Activated gamma-delta T cell (primary cell): ENCODE measurements at places on chromosomes 12 and 14.

- no peak for DNase-seq
Measured at GRCh38 chr14:92846162-92846897, 52.2 kb downstream of the GOLGA5 start.

DNA sequence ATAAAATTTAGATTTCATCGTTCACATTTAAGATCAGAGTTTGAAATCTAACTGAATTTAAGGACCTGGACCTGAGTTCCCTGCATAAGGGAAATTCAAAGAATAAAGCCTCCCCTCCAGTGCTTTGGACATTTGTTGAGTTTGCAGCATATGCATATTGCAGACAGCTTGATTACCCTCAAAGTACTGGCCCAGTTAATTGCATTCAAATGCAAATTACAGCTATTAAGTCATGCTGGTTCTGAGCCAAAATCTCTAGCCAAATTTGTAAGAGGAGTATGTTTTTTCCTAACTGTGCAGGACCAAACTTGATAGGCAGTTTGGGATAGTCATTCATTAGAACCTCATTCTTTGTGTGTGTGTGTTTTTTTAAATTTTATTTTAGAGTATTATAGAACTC is 9.1 kb upstream of the KIF21A start:
- no peak for DNase-seq

DNA sequence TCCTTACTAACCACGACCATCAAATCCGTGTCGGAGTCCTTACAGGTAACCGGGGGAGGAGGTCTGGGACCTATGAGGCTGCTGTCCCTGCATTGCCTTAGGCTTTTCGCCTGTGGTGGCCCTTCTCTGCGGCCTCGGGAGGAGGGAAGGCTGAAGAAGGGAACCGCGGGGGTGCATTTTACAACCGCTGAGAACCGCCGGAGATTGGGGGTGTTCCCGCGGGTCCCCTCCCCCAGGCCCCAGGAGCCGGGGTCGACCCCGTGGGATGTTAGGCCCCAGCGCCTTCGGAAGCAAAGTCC is 549 bp downstream of the GPHN start:
- no peak for DNase-seq

GRCh38 chr12:92400006-92400405 is 254.4 kb upstream of the BTG1 start:
- DNase-seq: no peak

GRCh38 chr12:93786656-93787397 is 109.7 kb downstream of the CRADD start:
- DNase-seq: no peak

DNA sequence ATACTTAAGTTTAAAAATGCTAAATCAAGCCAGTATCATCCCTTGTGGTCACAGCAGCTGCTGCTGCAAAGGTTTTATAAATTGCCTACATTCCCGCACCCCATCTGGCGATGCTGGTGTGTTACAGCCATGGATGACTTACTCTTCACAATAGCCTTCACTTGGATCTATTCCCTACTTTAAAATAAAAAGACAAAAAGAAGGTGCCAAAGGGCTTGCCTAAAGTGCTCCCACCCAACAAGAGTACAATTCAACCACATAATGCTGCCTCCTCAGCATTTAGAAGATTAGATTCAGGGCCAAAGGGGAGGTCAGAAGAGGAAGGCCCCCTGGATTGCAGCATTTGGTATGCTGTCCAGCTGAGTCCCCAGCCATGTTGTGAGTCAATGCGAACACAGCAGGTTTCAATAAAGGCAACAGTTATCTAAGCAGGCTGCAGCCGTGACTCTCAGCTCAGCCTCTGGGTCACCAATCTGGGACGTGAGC is 176.1 kb downstream of the DAD1 start:
- no peak for DNase-seq

DNA sequence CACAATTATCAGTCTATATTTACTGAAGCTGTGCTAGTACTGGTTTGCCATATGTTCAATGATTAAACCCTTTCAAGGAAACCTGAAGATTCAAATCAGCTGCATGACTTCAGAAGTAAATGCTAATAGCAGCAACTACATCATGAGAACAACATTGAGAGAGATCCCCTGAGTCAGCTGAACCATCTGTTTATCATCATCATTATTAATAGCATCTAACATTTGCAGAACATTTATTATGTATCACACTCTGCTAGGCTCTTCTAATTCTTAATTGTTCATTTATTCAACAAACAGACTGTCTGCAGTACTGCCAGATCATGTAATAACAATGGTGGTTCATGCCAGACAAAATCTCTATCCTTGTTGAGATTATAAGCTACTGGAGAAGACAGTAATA is 157.4 kb downstream of the KLHL28 start:
- no peak for DNase-seq

DNA sequence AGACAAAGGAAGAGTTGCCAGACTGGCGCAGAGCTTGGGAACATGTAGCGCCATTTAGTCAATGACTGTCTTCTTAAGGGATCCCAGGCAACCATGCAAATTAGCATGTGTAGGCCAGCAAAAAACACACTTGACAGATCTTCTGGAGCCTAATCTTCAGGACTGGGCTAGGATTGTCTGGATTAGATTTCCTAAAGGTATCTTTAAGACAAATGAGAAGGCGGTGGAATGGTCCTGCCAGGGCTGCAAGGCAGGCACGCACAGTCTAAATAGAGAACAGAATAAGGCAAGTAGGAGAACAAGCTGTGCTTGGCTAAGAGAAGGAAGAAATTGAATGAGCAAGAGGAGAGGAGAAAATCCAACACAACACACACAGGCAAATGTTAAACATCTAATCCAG is 80.0 kb downstream of the CIT start:
- no peak for DNase-seq

- no peak for DNase-seq
Measured at GRCh38 chr12:100566887-100567637, 6.4 kb upstream of the GAS2L3 start.

- no peak for DNase-seq
Measured at GRCh38 chr14:104253223-104253822, 114.9 kb downstream of the KIF26A start.

GRCh38 chr12:31263661-31264060 is 62.3 kb downstream of the SINHCAF start:
- no peak for DNase-seq

DNA sequence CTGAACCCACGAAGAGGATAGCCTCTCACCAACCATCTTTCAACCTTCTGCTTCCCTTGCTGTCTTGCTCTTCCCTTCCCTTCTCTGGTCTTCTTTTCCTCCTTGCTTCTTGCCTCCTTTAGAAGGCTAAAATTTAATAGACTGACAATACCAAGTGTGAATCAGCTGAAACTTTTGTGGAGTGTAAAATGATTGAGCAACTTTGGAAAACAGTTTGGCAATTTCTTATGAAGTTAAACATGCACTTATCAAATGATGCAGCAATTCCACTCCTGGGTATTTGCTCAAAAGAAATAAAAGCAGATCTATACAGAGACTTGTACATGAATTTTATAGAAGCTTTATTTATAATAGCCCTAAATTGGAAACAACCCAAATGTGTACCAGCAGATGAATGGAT is 3.3 kb upstream of the KRT86 start:
- DNase-seq: no peak

- no peak for DNase-seq
Measured at GRCh38 chr12:117570608-117571007, 209.2 kb upstream of the NOS1 start.

DNA sequence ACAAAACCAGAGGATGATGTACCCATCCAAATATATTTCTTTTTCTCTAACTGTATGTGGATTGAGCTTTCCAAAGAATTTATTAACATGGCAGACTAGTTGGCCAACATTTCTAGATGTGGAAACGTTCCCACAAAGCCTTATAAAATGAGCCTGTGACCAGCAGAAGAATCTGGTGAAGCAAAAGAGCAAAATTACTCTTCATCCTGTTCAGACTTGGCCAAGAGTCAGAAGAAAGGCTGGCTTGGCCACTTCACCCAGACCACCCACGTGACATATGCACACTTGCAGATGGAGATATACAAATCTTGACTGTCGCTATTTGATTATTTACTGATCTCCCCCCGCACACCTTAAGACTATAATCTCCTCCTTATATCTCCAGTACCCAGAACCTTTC is 96.7 kb downstream of the NUAK1 start:
- DNase-seq: no peak
